ENCODE measurements at places on chromosomes 12 and 14. TPM values are rescaled to one million over a fixed set of nuclear protein-coding genes. Genes with fewer than 3 reads are reported as not detected.

DNA sequence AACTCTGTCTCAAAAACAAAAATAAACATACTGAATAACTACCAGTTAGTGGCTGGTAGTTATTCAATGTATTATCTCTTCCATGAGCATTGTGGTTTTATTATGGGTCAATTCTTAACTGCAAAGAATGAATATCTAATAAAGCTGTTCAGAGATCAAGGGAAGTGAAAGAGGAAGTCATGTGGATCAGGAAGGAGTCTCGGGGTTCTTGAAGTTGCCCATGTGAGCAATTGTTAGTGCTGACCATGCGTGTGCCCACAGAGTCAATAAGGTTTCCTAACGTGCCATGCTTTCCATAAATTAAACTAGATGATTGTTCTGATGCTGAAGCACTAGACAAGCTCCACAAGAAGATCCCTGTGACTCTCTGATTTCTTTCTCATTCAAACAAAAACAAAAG lies 136.5 kb upstream of the CPSF6 start:
- H3K4me3 ChIP-seq, result no peak overlapping the region
- peaks cover 8% of the 10 kb centered on the region for H3K4me1 ChIP-seq
- no peak overlapping the region for H3K27ac ChIP-seq
- DNase-seq, result no peak
- H3K27me3 ChIP-seq, result 0 out of 2 replicates have a peak, but pooled peaks cover 7% of the 10 kb centered on the region

DNA sequence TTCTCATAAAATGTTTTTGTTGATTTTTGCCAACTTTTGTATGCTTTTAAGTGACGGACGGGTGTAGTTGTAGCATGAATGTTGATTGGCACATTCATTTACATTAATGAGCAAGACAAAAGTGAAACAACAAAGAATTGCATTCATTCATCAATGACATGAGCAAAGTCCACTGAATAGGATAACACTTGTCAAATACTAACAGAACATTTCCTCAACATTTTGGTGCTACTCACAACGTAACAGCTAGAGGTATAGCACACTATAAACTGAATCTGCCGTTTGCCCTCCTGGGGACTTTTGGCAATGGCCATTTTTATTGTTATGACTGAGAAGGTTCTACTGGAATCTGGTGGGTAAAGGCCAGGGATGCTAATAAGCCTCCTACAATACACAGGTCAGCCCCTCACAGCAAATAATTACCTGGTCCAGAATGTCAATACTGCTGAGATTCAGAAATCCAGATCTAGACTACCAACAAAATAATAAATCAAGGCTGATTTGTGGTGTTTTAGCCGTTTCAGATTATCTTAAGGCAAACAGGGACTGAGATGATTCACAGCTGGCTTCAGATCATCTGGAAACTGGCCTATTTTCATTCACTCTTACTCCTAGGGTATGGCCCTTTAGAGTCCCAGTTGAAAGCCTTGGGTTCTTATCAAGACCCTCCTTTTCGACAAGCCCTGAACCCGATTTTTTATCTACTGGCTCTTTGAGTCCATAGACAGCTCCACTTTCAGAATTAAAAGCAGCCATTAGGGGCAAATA lies 22.5 kb upstream of the CDKN3 start:
- H3K27ac ChIP-seq, result no peak overlapping the region
- peak; percentile 45 for DNase-seq
- H3K36me3 ChIP-seq, result no peaks in the 10 kb centered on the region
- H3K27me3 ChIP-seq, result peaks cover 3% of the 10 kb centered on the region
- no peaks in the 10 kb centered on the region for H3K4me1 ChIP-seq

DNA sequence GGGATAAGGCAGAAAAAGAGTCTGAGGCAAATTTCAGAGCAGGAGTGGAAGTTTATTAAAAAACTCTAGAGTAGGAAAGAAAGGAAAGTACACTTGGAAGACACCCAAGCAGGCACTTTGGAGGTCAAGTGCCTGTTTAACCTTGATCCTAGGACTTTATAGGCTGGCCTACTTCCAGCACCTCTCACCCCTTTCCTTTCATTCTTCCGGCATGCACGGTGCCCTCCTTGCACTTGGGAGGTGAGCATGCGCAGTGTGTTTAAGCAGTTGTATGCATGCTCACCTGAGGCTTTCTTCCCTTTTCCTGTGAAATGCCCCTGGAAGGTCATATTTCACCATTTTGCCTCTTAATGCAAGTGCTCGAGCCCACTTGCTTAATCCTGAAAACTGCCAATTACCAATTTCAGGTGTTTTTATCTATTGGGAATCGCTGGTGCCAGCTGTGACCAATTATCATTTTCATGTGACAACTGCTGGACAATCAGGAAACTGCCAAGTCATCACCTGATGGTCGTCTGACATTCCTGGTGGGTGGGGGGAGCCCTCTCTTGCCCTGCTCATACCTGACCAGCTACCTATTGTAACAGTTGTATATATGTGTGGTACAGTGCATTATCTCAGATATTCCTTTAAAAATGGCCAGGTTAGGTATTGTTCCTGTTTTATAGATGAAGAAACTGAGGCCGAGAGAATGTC lies 53.5 kb downstream of the SUDS3 start:
- H3K27ac ChIP-seq, result no peak overlapping the region
- H3K4me1 ChIP-seq, result peaks cover 6% of the 10 kb centered on the region
- no peaks in the 10 kb centered on the region for H3K27me3 ChIP-seq
- H3K4me3 ChIP-seq, result no peak overlapping the region

Gene PIGH
- 10.8 TPM for total RNA-seq

Gene KRT6A
- total RNA-seq, result not detected

Measured in GM23248 (cell line).